ENCODE measurements at places on chromosomes 1 and 21.

GRCh38 chr1:205122489-205122882 is 708 bp upstream of the RBBP5 start:
- no peak for DNase-seq

DNA sequence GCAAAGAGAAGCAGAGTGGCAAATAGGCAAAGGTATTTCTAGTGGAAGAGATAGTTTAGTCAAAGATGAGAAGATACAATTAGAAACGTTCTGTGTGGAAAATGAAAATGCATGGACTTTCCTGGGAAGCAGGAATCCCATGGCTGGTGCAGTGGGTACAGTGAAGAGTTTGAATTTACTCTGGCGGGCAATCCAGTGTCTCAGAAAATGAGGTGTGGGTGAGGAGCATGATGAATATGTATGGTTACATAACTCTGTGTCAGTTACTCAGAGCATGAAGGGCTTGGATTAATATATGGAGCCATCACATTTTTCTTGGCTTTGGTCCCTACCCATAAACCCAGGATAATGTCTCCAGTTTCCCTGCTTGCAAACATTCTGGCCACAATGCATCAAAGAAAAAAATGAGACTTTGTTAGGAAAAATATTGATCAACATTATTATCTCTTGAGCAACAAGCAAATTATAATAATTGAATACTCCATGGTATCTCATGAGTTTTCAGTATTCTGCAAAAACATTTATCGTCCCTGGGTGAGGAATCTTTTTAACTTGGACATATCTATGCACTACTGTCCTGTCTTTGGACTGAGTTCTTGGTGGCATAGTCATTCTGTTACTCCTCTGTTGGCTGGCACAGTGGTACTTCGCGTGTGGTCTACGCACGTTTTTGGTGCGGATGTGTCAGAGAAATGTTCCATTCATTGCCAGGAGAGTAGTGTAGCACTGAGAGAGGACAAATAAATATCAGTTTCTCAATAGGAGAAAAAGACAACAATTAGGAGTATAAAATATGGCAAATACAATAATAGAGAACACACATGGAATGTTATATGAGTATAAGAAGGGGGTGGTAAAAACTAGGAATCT is 173.7 kb upstream of the C1orf105 start:
- no peak for DNase-seq

- no peak for DNase-seq
These were observed 56.2 kb downstream of the LACTBL1 start for GRCh38 chr1:22916471-22916820.

- DNase-seq: no peak
These were observed 106.0 kb downstream of the TPTE start for GRCh38 chr21:10627316-10627863.

DNA sequence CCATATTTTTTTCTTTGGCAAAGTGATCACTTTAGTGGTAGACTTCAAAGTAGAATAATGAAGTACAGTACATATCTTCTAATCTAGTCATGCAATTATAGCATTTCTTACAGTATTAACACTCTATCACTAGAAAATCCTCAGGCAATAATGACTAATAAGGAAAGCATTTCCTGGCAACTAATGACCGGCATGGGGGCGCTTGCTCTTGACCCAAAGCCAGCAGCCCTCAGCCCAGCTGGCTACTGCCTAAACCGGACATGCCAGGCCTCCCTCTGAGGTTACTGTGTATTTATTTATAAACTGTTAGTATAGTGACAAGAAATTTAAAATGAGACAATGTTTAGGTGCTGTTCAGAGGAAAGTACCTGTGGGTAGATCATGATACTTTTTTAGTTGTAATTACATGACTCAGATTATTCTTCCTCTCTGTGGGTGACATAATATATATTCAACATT is 633.8 kb downstream of the PTPRC start:
- DNase-seq: no peak

DNA sequence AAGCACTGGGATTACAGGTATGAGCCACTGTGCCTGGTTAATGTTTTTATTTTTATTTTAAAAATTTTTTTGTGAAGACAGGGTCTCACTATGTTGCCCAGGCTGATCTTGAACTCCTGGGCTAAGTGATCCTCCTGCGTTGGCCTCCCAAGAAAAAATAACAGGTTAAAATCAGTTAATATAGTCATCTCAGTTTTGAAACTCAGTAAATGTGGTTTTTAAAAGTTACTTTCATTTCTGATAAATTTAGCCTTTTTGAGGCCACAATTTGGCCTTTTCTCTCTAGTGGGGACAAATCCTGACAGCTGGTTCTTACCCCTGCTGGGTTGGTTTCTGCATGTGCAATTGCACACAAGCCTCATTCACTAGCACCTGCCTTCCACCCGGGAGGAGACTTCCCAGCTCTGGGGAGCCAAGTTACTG is 13.3 kb downstream of the PMF1 start:
- no peak for DNase-seq

GRCh38 chr1:93344484-93344883 is 1.2 kb upstream of the DR1 start:
- no peak for DNase-seq

DNA sequence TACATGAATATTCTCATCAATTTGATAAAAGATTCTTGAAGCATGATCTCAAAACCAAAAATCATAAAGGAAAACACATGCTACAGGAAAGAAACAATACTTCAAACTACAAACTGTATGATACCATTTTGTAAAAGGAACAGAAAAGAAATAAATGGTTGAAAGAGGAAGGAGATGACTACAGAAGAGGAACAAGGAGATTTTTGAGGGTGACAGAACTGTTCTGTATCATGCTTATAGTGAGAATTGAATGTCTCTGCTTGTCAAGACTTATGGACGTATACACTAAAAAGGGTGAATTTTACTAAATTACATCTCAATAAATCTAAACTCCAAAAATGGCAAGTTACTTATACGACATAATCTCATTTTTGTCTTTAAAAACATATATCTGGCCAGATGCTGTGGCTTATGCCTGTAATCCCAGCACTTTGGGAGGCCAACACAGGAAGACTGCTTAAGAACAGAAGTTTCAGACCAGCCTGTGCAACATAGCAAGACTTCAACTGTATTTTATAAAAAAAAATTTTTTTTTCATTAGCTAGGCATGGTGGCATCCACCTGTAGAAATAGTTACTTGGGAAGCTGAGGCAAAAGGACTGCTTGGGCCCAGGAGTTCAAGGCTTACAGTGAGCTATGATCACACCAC is 125.4 kb downstream of the EIF4G3 start:
- no peak for DNase-seq

- DNase-seq: no peak
These were observed 14.4 kb downstream of the PPFIA4 start for GRCh38 chr1:203040513-203041275.

DNA sequence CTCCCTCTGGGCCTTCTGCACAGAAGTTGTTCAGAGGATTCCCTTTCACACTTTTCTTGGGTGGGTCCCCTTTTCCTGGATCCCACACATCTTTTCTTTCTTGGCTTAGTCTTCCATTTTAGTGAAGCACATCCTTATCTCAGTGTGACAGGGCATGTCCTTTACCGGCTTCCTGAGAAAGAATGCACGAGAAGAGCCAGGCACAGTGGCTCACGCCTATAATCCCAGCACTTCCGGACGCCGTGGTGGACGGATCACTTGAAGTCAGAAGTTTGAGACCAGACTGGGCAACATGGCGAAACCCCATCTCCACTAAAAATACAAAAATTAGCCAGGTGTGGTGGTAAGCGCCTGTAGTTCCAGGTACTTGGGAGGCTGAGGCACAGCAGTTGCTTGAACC is 22.1 kb upstream of the PSMB2 start:
- DNase-seq: no peak

DNA sequence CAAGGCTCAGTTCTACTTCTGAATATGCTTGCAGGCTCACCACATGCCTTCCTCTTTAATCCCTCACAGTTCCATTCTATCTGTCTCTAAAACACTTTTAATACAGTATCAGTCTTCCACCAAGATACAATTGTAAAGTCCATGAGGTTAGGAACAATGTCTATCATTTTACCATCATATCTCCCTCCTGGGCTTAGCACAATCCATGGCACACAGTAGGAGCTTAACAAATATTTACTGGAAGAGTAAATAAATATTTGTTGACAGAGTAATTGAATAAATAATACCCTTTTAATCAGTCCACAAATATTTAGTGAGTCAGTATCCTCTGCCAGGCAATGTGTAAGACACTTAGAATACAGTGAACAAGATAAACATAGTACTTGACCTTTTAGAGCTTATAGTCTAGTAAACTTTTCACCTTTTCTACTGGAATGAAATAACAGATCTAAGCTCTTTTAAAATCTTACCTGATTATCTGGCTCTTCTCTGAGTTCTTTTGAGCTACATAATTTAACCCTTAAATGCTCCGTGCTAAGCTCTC is 12.7 kb upstream of the GADD45A start:
- no peak for DNase-seq

DNA sequence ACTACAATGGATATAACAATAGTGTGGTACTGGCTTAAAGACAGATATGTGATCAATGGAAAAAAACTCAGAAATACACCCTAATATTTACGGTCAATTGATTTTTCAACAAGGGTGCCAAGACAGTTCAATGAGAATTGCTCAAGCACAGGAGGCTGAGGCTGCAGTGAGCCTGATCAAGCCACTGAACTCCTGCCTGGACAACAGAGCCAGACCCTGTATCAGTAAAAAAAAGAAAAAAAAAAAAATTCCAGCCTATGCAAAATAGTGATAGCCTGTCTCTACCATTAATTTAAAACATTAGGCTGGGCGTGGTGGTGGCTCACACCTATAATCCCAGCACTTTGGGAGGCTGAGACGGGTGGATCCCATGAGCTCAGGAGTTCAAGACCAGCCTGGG is 70.0 kb downstream of the SLC27A3 start:
- no peak for DNase-seq

GRCh38 chr1:51044834-51045233 is 57.2 kb upstream of the C1orf185 start:
- no peak for DNase-seq

DNA sequence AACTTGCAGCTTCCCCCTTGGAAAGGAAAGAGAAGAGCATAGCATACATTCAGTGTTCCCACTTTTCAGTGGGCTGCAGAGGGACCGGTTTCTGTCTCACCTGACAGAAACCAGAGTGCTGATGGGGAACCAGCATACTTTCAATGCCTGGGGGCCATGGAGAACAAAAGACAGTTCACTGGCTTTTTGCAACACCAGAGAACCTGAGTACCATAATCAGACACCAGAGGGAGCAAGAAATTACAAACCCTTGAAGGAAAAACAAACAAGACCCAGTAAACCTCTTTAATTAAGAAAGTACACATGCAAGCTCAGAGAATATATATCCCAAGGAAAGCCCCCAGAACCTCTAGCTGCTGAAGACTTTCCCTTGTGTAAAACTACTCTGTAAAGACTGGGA is 51.1 kb downstream of the CSMD2 start:
- no peak for DNase-seq

Data from inflammatory macrophage (primary cell).